ENCODE measurements at places on chromosomes 13 and 19. TPM values are rescaled to one million over a fixed set of nuclear protein-coding genes. Genes with fewer than 3 reads are reported as not detected.

GRCh38 chr19:38744874-38745273, 600 bp upstream of the CAPN12 start:
- H3K27ac ChIP-seq = no peak overlapping the region
- H3K4me3 ChIP-seq = no peak overlapping the region
- H3K36me3 ChIP-seq = no peaks in the 10 kb centered on the region
- H3K4me1 ChIP-seq = no peaks in the 10 kb centered on the region
- no peaks in the 10 kb centered on the region for H3K27me3 ChIP-seq

GRCh38 chr19:18204394-18205199, 755 bp upstream of the RAB3A start:
- peak overlapping the region; percentile 81 for H3K4me3 ChIP-seq
- peaks cover 2% of the 10 kb centered on the region for H3K27me3 ChIP-seq
- no peak for DNase-seq
- peak overlapping the region; percentile 88 for H3K27ac ChIP-seq

- no peaks in the 10 kb centered on the region for H3K4me1 ChIP-seq
- no peaks in the 10 kb centered on the region for H3K27me3 ChIP-seq
- H3K4me3 ChIP-seq = no peak overlapping the region
- H3K27ac ChIP-seq = no peak overlapping the region
These were observed 93.3 kb downstream of the OLFM4 start for GRCh38 chr13:53121919-53122318.

DNA sequence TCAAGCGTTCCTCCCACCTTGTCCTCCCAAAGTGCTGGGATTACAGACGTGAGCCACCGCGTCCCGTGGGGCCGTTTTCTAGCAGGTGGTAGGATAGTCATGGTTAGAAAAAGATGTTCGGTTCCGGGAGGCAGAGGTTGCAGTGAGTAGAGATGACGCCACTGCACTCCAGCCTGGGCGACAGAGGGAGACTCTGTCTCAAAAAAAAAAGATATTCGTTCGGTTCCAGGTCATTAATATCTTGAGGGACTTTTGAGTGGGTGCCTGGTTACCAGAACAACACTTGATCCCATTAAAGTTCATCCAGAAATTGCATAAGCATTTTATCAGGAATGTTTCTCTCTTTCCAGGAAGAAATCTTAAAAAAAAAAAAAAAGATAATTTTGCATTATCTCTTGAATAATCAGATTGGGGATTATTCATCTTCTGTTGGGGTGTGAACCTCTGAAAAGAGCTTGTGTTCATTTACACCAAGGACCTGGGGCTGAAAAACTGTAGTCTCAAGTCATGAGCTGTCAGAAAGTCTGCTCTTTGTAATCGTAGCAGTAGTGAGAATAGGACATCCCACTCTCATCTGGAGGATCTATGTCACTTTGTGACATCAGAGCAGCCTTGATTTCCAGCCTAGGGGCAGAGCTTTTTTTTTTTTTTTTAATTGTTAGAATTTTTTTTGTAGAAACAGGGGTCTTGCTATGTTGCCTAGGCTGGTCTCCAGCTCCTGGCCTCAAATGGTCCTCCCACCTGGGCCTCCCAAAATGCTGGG, 1.0 kb upstream of the ETHE1 start:
- peaks cover 19% of the 10 kb centered on the region for H3K4me1 ChIP-seq
- H3K36me3 ChIP-seq = no peaks in the 10 kb centered on the region
- H3K27me3 ChIP-seq = no peaks in the 10 kb centered on the region

UBE2L5 gene
- total RNA-seq = not detected

GRCh38 chr13:93637852-93638251, 411.2 kb downstream of the GPC6 start:
- no peak overlapping the region for H3K4me3 ChIP-seq
- H3K27ac ChIP-seq = no peak overlapping the region
- H3K36me3 ChIP-seq = no peaks in the 10 kb centered on the region
- H3K27me3 ChIP-seq = no peaks in the 10 kb centered on the region
- no peaks in the 10 kb centered on the region for H3K4me1 ChIP-seq

- no peaks in the 10 kb centered on the region for H3K36me3 ChIP-seq
- no peaks in the 10 kb centered on the region for H3K4me1 ChIP-seq
- H3K4me3 ChIP-seq = no peak overlapping the region
- H3K27me3 ChIP-seq = no peaks in the 10 kb centered on the region
- H3K27ac ChIP-seq = no peak overlapping the region
- no peak for DNase-seq
These were observed 640.9 kb upstream of the MIR17HG start for GRCh38 chr13:90706631-90707030.

ALOX5AP gene
- not detected for total RNA-seq

- H3K4me1 ChIP-seq = no peaks in the 10 kb centered on the region
- H3K27ac ChIP-seq = no peak overlapping the region
- no peak for DNase-seq
- H3K4me3 ChIP-seq = no peak overlapping the region
- H3K36me3 ChIP-seq = no peaks in the 10 kb centered on the region
- no peaks in the 10 kb centered on the region for H3K27me3 ChIP-seq
These were observed 10.3 kb upstream of the KLK3 start for GRCh38 chr19:50844296-50844935.

GRCh38 chr13:29743201-29743786, 107.1 kb downstream of the UBL3 start:
- H3K27me3 ChIP-seq = no peaks in the 10 kb centered on the region
- H3K4me1 ChIP-seq = no peaks in the 10 kb centered on the region
- H3K36me3 ChIP-seq = no peaks in the 10 kb centered on the region
- H3K27ac ChIP-seq = no peak overlapping the region
- DNase-seq = peak; percentile 10

GRCh38 chr19:3931041-3931440, 1.8 kb upstream of the NMRK2 start:
- no peaks in the 10 kb centered on the region for H3K36me3 ChIP-seq
- DNase-seq = no peak
- H3K27ac ChIP-seq = no peak overlapping the region
- H3K4me1 ChIP-seq = no peaks in the 10 kb centered on the region
- no peak overlapping the region for H3K4me3 ChIP-seq
- peaks cover 9% of the 10 kb centered on the region for H3K27me3 ChIP-seq

Measured in endothelial cell of umbilical vein (primary cell).